ENCODE measurements at places on chromosomes 13 and 19.

DNA sequence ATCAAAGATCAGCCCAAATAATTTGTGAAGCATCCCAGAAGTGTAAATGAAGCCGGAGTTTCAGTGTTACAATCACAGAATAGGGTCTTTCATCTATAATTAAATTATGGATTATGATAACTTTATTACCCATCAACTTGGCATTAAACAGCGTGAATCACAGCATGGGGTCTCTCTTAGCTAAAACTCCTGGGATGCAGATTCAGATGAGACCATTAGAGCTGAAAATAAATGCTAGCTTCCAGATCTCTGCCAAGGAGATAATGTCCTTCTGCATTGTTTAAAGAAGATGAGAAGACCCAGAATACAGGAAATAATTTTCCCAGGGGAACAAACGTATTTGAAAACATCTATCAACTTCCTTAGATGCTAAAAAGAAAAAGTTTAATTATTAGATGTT, 546.0 kb upstream of the PCDH9 start:
- DNase-seq, result no peak

- DNase-seq, result no peak
These were observed 72.8 kb downstream of the EFNB2 start for GRCh38 chr13:106462710-106463109.

DNA sequence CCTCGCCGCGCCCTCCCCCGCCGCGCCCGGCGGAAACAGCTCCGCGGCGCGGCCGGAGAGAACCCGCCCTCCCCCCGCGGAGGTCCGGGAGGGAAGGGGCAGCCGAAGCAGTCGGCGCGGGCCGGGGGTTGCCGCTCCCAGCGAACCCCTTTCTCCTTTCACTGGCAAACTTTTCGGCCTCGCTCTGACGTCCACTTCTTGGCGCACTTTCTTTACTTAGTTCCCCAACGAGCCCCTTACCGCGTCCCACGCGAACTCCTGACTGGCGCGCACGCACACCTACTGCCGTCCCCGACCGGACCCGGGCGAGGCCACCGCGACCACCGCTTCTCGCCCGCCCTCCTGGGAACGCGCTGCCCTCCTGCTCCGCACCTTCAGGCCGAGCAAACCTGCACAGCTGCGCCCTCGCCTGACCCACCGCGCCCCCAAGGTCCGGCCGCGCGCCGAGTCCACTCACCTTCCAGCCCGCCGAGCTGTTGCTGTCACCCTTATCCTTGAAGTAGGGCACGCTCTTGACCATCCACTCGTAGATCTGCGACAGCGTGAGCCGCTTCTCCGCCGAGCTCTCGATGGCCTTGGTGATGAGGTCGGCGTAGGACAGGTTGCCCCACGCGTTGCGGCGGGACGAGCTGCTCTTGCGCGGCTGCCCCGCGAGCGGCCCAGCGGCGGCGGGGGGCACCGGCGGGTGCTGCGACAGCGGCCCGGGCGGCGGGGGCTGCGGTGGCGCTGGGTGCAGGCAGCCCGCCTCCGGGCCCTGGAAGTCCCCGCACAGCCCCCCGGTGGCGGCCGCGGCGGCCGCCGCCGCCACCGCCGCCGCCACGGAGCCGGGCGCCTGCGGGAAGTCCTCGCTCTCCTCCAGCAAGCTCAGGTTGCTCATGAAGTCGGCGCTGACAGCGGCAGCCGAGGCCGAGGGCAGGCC, 1.1 kb downstream of the FOXO1 start:
- no peak for DNase-seq

DNA sequence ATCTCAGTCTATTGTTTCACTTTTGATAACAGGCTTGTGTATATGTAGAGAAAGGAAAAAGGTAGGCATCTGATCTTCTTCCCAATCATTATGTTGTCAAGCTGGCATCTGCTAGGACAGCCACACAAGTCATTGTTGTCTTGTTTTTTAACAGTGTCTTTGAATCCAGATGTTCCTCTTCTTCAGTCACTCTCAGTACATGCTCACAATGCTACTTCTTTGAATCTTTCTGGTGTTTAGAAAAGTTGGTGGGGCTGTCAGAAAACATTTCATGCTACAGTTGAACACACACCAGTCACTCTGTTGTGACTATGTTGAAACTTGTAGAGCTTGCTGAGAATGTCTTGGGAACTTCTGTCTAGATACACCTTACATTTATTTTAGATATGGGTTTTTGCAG, 1231.4 kb upstream of the MIR17HG start:
- DNase-seq, result no peak

DNA sequence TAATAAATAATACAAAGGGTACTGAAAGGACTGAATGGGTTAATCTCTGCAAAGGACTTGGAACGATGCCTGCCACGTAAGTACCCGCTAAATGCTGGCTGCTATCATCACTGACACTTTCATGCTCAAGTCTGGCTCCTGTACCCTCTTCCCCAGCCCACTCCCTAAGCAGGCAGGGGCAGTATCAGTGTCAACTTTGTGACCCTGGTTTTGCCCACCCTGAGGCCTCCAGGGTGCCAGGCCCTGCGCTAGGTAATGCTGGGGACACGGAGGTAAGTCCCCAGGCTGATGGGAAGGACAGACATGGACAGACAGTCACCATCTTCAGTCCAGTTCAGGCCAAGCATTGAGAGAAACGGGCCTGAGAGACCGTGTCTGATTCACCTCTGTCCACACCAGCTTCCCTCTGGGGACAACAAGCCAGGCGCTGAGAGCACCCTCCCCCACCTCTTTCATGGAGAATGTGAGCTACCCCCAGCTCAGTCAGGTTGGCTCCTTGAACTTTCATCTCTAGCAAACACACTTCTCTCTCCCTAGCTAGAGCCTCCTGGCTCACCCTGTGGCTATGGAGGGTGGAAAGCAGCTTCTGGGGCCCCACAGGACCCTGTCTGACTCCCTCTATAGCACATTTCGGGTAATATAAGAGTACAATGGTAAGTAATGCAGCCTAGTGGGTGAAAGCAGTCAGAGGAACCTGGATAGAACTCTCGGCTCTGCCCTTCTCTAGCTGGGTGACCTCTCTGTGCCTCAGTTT, 800 bp downstream of the ETFB start:
- DNase-seq, result no peak

GRCh38 chr13:29508876-29509252, 86.6 kb downstream of the SLC7A1 start:
- DNase-seq, result no peak

GRCh38 chr19:2096034-2096479, at the start of gene MOB3A:
Gene MOB3A (minus strand): TSS chr19:2096326. CDS start chr19:2078560, 17,766 bp downstream.
- peak; percentile 69 for DNase-seq

- peak; percentile 52 for DNase-seq
These were observed 4.6 kb downstream of the SAFB start for GRCh38 chr19:5627395-5627904.

DNA sequence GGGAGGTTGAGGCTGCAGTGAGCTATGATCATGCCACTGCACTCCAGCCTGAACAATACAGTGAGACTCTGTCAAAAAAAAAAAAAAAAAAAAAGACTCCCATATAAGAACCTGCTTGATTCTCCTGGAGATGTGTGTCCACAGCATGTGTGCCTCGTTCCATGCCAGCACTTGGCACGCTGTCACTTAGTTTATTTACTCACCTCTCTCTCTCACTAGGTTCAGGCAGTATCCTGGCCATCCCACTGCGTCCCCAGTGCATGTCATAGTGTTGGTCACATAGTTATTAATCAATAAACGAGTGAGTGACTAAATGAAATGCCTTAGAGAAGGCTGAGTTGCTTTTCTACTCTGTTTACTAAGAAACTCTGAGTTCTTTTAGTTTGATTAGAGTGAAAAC, 79.1 kb upstream of the GPR12 start:
- DNase-seq, result no peak

GRCh38 chr13:49029570-49029969, 53.9 kb downstream of the FNDC3A start:
- no peak for DNase-seq

GRCh38 chr19:12802267-12803106, 618 bp downstream of the THSD8 start:
- DNase-seq, result no peak

GRCh38 chr13:77767413-77767812, 69.9 kb downstream of the SLAIN1 start:
- no peak for DNase-seq

DNA sequence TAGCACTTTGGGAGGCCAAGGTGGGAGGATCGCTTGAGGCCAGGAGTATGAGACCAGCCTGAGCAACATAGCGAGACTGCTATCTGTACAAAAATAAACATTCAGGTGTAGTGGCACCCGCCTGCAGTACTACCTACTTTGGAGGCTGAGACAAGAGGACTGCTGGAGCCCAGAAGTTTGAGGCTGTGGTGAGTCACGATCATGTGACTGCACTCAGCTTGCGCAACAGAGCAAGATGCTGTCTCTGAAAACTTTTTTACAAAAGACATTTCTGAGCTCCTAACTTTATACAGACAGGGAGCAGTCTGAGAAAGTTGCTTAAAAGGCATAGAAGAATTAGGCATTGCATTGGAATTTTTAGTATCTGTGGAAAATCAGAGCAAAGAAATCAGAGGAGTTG, 10.4 kb upstream of the TBC1D4 start:
- no peak for DNase-seq

DNA sequence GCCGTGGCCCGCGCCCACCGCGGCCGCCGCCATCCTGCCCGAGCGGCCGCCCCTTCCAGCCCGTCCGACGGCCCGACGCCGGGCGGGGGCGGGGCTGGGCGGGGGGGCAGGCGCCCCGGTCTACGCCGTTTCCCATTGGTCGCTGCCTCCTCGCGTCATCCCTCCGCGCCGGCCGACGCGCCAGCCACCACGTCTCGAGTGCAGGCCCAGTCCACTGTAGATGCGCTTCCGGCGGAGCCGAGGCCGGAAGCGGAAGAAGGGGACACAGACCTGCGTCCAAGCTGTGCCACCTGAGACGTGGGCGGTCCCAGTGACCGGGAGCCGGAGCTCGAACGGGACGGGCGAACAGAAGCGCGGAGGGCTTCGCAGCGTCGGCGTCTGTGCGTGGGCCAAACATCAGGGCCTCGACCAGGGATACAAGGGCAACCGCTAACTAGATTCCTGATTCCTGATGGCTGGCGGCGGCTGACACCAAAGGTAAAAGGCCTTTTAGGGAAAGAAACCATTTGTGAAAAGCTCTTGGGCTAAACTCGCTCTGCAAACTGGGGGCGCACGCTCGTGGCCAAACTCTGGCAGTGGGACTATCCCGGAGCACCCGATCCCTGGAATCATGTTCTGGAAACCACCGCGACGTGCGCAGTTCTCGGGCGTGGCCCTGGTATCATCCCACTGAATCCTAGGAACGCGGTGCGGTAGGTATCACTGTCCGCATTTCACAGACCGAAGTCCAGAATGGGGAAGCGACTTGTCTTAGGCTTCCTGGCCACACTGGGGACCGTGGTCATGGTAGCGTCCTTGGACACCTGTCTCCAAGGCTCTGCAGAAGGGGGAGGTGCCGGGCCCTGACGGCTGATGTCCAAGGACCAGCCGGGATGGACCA, at the start of gene SLC35E1:
Gene SLC35E1 (minus strand): TSS at position 84 of the 880 bp plus-strand sequence. CDS start 51 bp downstream, at position 33.
- DNase-seq, result peak; percentile 99

DNA sequence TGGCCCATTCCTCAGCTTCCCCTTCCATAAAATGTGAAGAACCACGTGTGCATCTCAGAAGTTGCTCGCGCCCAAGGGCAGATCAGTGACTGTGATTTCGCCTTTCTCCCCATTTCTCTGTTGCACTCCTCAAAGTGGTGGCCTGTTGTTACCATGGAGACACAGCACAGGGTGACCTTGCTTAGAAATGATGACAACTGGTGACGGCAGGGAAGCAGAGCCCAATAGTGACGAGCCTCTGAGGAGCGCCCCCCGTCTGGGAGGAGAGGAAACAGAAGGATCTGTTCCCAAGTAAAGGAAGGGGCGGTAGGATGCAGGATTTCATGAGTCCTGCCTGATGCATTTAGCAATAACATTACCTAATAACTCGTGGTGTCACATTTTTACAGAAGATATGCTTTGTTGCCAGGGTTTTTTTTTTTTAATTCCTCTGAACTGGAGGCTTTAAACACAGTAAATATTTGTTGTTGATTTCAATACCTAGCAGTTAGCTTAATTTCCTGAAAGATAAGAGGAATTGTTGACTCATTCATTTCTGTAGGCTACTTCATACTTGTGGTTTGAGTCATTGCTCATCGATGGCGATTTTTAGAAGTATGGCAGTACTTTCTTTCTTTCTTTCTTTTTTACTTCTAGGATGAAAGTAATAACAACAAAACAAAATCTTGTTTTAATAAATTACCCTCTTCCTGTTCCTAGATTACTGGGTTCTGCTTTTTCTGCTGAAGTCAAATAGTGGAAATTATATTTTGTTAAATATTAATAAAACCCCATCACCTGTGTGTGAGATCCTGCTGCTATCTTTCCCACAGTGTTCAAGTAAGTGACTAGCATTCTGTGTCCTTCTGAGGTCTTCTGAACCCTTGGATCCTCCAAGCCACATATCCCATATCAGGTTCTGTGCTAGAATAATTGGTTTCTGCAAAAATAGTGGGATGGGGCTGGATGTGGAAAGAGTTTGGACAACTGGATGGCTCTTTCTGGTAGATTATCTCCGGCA, 36.0 kb downstream of the MBNL2 start:
- no peak for DNase-seq

DNA sequence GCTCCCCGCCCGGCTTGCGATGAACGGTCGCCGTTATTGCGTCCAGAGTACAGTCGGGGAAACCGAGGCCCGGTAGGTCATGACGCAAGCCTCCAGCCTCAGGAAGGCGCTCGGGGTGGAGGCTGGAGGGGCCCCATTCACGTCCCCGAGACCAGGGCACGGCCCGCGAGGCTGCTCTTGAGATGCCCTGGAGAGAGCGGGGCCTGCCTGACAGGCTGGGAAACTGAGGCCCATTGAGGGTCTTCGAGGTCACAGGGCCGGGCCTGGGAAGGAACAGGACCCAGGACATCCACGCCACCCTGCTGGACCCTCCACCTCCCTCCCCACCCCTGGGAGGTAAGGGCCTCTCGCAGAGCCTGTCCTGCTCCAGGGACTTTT, 367 bp downstream of the NDUFS7 start:
- no peak for DNase-seq

DNA sequence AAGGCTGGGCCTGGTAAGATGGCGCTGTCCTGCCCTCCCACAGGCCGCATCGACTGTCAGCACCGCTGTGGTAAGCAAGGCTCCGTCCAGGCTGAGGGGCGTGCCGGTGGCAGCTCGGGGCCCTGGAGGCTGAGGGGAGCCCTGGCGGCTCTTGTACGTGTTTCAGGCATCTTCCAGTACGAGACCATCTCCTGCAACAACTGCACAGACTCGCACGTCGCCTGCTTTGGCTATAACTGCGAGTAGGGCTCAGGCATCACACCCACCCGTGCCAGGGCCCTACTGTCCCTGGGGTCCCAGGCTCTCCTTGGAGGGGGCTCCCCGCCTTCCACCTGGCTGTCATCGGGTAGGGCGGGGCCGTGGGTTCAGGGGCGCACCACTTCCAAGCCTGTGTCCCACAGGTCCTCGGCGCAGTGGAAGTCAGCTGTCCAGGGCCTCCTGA, 1.2 kb downstream of the IZUMO4 start:
- DNase-seq, result no peak

- no peak for DNase-seq
These were observed 14.7 kb downstream of the SMARCA4 start for GRCh38 chr19:10975374-10976130.

DNA sequence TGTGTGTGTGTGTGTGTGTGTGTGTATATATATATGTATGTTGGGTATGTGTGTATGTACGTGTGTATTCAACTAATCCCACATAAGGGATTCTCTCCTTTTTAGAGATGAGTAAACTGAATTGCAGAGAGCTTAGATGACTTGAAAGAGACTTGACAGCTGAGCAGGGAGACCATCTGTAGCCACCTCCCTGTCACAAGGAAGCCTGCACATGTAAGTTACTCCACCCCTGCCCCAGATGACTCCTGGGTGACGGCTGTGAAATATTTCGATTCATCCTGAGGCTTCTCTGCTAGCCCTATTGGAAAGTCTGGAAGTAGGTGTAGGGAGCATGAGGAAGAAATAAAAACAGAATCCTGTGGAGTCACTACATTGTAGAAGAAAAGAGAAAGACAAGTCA, 480.4 kb downstream of the FOXO1 start:
- DNase-seq, result no peak

- DNase-seq, result no peak
These were observed 2.9 kb downstream of the KLHL26 start for GRCh38 chr19:18639706-18640243.
